ENCODE measurements at places on chromosomes 7 and 10. TPM values are rescaled to one million over a fixed set of nuclear protein-coding genes. Genes with fewer than 3 reads are reported as not detected.

GRCh38 chr7:105849122-105849855 is 27.1 kb downstream of the ATXN7L1 start:
- no peaks in the 10 kb centered on the region for H3K27me3 ChIP-seq
- H3K27ac ChIP-seq: no peak overlapping the region
- no peak overlapping the region for H3K4me3 ChIP-seq

- peaks cover 12% of the 10 kb centered on the region for H3K4me1 ChIP-seq
- H3K27ac ChIP-seq: peak overlapping the region; percentile 33
- no peaks in the 10 kb centered on the region for H3K27me3 ChIP-seq
- peaks cover 22% of the 10 kb centered on the region for H3K36me3 ChIP-seq
- no peak overlapping the region for H3K4me3 ChIP-seq
These were observed 10.1 kb upstream of the LAT2 start for GRCh38 chr7:74199551-74200355.

DNA sequence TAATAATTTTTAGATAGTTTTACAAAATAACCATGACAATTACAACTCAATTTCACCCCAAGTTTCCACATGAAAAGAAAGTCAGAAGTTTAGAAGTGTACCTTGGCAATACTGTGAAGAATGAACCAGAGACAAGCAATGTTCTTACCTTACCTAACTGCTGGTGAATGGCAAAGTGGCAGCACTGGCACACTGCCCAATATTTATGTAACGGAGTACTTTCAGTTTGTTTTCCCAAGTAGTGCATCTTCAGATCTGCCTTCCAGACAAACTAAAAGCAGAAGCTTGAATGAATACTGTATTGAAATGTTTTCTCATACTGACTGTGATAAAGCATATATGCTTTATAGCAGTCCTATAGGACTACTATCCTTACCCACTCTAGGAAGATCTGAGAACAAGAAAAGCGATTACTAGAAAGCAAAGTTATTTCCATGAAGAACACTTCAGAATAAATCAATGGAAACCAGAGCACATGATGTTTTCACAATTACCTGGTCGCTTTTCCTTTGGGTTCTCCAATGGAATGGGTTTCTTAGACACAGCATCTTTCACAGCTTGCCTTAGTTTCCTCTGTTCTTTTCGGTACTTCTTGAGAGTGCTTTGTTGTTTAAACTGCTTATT is 1.5 kb downstream of the NOC3L start:
- peaks cover 18% of the 10 kb centered on the region for H3K36me3 ChIP-seq
- no peak for DNase-seq
- peaks cover 27% of the 10 kb centered on the region for H3K4me1 ChIP-seq
- peak overlapping the region; percentile 90 for H3K27ac ChIP-seq
- H3K27me3 ChIP-seq: no peaks in the 10 kb centered on the region

The ATRNL1 gene
- total RNA-seq: 1.4 TPM

DNA sequence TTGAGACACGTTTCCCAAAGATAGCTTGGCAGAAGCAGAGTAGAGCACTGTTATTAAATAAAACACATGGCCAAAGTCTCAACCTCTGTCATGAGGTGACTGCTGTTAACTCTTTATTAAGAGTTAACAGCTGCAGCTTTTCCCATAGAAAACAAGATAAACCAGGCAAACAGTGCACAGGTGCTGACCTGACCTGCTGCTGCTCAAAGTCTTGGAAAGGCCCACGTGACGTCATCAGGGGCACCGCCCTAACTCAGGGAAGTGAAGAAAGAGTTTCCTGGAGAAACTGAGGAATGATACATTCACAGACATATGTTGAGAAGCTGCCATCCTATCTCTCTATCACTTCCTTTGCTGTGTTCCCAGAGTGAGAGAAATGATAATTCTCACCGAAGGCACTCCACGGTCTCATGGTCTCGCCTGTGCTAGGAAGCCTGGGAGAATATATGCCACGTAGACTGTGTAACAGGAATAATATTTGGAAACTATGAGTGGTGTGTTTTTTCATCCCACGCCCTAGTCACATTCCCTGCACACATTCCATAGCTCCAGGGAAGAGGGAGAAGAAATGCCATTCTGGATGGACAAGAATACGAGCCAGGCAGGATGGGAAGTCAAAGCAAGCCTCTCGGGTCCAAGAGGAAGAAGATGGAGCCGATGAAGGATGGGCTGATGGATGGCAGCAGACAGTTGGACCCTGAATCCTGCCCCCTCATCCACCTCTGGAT is 146.2 kb upstream of the NFE2L3 start:
- no peaks in the 10 kb centered on the region for H3K4me1 ChIP-seq
- no peak for DNase-seq
- H3K36me3 ChIP-seq: no peaks in the 10 kb centered on the region
- H3K27me3 ChIP-seq: no peaks in the 10 kb centered on the region

DNA sequence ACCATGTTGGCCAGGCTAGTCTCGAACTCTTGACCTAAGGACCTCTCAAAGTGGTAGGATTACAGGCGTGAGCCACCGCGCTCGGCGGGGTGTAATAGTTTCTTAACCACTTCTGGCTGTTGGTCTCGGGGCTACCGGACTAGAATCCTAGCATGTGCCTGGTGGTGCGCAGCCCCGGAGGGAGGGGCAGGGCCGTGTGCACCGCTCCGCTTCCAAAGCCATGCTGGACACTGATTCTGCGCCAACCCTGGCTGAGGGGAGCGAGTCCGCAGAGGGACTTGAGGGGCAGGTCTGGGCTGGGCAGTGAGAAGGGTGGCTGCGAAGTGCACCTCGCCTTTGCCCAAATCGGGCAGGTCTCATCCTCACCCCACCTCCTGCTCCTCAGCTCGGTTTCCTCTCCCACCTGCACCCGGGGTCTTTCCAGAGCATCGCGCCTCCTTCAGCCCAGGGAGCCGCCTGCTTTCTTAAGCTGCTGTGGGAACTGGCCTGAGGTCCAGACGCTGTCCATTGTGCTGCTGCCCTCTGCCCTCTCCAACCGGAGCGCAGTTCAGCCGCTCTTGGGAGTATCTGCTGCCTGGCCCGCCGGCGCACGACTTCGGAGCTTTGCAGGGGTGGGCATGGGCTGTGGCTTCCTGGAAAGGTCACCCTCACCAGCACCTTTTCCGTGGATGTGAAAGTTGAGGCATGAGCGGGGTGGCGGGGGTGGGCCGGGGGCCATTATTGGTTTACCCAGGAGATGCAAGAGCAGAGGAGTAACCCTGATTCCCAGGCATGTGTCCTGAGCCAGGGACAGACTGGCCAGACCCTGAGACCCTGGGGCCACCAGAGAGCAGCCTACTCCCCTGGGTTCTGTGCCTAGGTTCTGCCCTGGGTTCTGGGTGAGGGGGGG is 422.6 kb upstream of the NUPR2 start:
- H3K4me1 ChIP-seq: no peaks in the 10 kb centered on the region
- H3K36me3 ChIP-seq: no peaks in the 10 kb centered on the region
- no peak overlapping the region for H3K4me3 ChIP-seq
- H3K27me3 ChIP-seq: no peaks in the 10 kb centered on the region
- H3K27ac ChIP-seq: no peak overlapping the region
- no peak for DNase-seq

GRCh38 chr10:132207536-132208461 is 21.1 kb downstream of the DPYSL4 start:
- H3K27ac ChIP-seq: no peak overlapping the region
- DNase-seq: peak; percentile 84
- H3K4me1 ChIP-seq: no peaks in the 10 kb centered on the region
- no peak overlapping the region for H3K4me3 ChIP-seq
- H3K27me3 ChIP-seq: no peaks in the 10 kb centered on the region
- no peaks in the 10 kb centered on the region for H3K36me3 ChIP-seq

DNA sequence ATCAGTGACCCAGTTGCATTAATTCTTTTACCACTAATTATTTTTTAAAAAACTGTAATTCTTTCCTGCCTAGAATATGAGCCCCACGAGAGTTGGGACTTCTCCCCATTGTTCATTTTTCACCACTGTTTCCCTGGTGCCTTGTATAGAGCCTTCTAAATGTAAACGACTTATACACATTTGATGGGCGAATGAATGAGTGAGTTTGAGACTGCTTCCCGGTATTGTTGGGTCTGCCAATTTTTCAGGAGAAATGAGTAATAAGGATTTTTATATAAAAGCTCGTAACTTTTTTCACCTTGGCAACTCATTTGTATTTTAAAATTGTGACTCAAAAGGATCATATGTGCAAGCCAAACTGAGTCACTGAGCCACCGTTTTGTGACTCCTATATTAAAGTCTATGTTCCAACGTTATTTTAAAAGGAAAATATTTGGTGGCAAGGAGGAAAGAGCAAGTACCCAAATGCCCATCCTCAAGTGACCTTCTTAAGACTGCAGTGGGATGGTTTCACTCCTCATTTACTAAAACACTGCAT is 621.3 kb downstream of the KCNMA1 start:
- H3K4me1 ChIP-seq: peaks cover 29% of the 10 kb centered on the region
- no peaks in the 10 kb centered on the region for H3K36me3 ChIP-seq
- peak; percentile 52 for DNase-seq

GRCh38 chr10:79264942-79265341 is 82.3 kb upstream of the PPIF start:
- H3K4me1 ChIP-seq: peaks cover 62% of the 10 kb centered on the region

DNA sequence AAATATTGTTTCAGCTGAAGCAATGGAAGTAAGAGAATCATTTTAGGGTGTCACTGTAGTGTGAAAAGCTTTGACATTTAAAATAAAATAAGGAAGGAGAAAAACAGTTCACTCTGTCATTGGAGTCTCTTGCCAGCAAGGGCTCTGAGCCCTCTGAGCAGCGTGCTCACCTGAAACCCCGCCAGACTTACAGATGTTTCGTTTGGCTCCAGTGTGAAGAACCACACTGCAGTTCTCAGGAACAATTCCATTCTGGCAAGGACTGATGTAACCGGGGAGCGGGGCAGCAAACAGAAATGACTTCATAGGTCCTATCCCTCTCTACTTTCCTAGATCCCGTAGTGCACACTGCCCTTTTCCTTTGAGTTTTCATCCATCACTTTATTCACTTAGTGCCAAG is 164.3 kb downstream of the CELF2 start:
- H3K27me3 ChIP-seq: no peaks in the 10 kb centered on the region
- H3K4me1 ChIP-seq: no peaks in the 10 kb centered on the region
- no peak overlapping the region for H3K4me3 ChIP-seq

GRCh38 chr10:5125315-5126044 is 31.3 kb downstream of the AKR1C3 start:
- no peak for DNase-seq
- H3K4me1 ChIP-seq: no peaks in the 10 kb centered on the region
- H3K4me3 ChIP-seq: no peak overlapping the region
- H3K27ac ChIP-seq: no peak overlapping the region
- no peaks in the 10 kb centered on the region for H3K36me3 ChIP-seq

DNA sequence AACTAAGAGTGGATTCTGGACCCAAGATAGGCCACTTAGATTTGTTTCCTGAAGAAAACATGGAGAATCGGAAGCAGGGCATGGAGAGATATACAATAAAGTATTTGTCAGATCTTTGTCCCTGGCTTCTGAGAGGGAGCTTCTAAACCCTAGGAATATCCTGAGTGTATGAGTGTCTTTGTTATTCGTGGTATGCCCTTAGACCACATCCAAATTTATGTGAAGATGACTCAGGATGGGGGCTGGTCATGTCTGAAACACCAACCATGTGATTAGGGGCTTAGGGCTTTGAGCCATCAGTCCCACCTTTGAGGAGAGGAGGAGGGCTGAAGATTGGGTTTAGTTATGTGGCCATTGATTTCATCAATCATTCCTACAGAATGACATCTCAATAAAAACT is 69.7 kb upstream of the PLPP4 start:
- peak overlapping the region; percentile 66 for H3K27ac ChIP-seq
- peak; percentile 63 for DNase-seq
- H3K4me1 ChIP-seq: peaks cover 10% of the 10 kb centered on the region
- no peaks in the 10 kb centered on the region for H3K36me3 ChIP-seq
- peak overlapping the region; percentile 29 for H3K4me3 ChIP-seq

- no peaks in the 10 kb centered on the region for H3K27me3 ChIP-seq
- no peak for DNase-seq
- H3K36me3 ChIP-seq: no peaks in the 10 kb centered on the region
- peak overlapping the region; percentile 99 for H3K27ac ChIP-seq
These were observed 2.4 kb downstream of the TRA2A start for GRCh38 chr7:23529262-23529859.

The GPER1 gene
- 10.3 TPM for total RNA-seq

DNA sequence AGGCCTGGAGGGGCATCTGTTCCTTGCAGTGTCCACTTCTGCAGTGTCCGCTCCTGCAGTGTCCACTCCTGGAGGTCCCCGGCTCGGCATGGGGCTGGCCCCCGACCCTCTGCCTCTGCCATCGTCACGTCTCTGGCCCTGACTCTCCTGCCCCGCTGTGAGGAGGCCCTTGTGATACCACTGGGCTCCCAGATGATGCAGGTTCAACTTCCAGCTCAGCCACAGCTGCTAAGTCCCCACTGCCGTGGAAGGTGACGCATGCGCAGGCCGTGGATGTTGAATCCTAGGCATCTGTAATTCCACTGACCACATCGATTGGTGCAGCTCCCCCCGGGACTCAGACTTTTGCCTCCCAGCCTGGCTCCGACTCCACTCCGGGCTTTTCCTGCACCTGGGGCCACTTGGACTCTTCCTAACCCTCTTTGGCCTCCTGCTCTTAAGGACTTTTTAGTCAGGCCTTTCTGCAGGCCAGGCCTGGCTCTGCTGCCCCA is 95.1 kb downstream of the GLRX3 start:
- no peaks in the 10 kb centered on the region for H3K27me3 ChIP-seq
- H3K36me3 ChIP-seq: no peaks in the 10 kb centered on the region
- no peak overlapping the region for H3K4me3 ChIP-seq
- DNase-seq: no peak
